NCI-H1417 (cell line): ENCODE measurements at places on chromosomes 7 and 10.

GRCh38 chr7:137040745-137041144 lies 172.3 kb downstream of the CHRM2 start:
- no peak for DNase-seq

- no peak for DNase-seq
Observed at GRCh38 chr7:129013048-129013724, 41.7 kb downstream of the TNPO3 start.

- peak; percentile 37 for DNase-seq
Observed at GRCh38 chr7:101877882-101878591, 60.6 kb downstream of the CUX1 start.

DNA sequence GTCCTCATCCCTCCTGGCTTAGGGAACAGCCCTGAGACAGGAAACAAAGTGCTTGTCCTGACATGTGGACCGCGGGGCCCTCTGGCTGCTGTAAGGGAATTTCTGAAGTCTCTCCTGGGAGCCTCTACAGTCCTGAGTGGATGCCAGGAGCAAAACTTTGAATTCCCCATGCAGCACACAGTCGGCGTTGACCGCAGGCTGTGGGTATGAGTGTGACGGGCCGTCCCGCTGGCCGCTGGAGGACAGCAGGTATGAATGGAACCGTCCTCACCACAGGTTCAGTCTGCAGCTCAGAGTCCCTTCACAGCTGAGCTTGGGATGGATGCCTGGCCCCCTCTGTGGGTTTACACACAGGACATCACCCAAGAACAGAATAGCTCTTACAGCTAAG lies 94.9 kb downstream of the GPR26 start:
- no peak for DNase-seq

- DNase-seq = no peak
Observed at GRCh38 chr10:97003804-97004201, 171.7 kb downstream of the LCOR start.

DNA sequence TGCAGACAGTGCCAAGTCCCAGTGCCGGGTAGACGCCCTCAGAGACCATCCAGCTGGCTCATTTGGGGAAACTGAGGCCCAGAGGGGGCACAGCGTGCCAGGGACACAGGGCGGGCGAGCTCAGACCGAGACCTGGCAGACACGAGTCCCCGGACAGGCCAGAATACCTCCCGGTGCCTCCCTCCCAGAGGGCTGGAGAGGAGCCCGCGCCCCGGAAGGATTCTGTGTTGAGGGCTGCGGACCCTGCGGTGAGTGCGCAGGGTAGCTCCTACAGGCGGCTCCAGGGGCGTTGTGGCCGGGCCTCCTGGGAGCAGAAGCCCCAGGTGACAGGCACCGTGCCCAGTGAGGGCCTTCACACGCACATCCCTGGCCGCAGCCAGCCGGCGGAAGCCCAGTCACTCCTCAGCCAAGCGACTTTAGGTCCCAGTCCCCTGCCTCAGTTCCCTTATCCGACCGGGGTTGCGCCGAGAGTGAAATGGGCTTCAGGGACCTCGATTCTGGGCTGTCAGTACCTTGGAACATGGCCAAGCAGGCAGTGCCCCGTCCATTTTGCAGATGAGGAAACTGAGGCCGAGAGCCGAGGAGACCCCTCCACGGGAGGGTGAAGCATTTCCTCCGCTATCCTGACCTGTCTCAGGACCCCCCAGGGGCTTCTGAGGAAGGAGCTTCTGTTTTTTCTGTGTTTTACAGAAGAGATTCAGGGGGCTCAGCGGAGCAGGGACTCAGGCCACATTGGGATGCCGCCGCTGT lies 73.6 kb downstream of the ELFN1 start:
- no peak for DNase-seq

- no peak for DNase-seq
Observed at GRCh38 chr7:108528183-108528712, 2.3 kb upstream of the PNPLA8 start.

GRCh38 chr10:49734676-49735075 lies 27.4 kb downstream of the OGDHL start:
- DNase-seq = no peak

- no peak for DNase-seq
Observed at GRCh38 chr10:116183733-116184511, 89.1 kb downstream of the GFRA1 start.
